Muscle of back (tissue), 13 donors: ENCODE measurements at places on chromosomes 5 and 9.

DNA sequence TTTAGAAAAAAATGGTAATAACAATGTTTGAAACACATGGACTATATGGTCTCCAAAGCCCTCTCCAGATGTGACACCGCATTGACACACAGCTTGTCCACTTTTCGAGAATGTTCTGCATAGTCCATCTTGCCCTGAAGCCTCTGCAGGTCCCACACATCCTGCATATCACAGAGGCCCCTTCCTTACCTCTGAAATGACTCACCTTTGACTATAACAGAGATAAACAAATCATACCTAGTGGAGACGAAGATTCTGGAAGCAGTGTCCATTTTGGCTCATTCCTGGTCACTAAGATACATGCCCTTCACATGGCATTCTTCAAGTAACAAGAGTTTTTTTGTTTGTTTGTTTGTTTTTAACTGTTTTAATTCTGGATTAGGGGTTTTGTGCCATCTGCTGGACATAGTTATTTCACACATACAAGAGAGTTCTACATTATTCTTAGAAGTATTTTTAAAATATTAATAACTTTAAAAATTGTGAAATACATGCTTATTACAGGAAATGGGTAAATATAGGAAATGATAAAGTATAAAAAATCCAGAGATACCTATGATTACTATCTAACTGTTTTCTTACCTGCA, 5.1 kb downstream of the ARL14EPL start:
- no peak for DNase-seq

- DNase-seq: no peak
Measured at GRCh38 chr5:6632324-6632887, 438 bp downstream of the NSUN2 start.

DNA sequence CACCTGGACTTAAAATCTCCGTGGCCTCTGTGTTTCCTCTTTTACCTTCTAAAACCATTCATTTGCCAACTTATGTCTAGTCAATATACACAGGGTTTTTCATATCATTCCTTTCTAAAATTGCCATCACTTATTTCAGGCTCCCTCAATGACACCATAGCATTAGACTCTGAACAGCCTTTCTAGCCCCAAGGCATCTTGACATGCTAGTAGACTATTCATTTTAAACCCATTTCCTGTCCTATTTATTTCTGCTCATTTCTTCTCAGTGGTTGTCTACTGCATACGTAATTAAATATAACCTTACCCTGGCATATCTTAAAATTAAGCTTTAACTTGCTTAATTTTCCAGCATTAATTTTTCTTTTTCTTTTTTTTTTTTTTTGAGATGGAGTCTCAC, 83.2 kb downstream of the PHAX start:
- no peak for DNase-seq

GRCh38 chr5:54897001-54897400, 88.4 kb downstream of the ESM1 start:
- DNase-seq: no peak

DNA sequence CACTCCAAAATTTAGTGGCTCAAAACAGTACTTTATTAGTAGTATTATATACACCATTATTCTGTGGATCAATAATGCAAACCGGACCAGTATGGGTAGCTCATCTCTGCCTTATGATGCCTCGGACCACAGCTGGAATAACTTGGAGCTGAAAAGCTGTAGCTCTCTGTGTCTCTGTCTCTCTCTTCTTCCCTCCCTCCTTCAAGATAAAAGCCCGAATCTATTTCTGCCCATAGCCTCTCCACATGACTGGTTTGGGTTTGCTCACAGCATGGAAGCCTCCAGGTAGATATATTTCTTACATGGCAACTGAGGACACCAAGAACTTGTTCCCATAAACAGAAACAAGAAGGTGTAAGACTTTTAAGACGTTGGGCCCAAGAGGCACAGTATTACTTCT, 147.5 kb upstream of the TBCA start:
- DNase-seq: no peak

DNA sequence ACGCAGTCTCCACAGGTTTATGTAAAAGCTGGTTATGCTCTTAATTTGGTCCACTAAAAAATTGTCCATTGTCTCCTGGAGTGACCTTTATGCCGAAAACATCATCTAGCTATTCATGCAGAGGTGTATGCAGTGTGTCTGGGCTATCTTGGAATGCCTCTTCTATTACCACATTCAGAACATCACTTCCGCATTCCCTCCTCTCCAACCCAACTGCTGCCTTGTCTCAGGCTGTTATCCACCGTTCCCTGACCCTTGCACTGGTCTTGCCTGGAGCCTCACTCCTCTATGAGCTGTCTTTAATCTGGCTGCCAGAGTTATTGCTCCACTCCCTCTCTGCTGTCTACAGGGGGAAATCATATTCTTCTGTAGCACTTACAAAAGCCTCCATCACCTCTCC, 214.1 kb upstream of the ANKRD55 start:
- DNase-seq: no peak

DNA sequence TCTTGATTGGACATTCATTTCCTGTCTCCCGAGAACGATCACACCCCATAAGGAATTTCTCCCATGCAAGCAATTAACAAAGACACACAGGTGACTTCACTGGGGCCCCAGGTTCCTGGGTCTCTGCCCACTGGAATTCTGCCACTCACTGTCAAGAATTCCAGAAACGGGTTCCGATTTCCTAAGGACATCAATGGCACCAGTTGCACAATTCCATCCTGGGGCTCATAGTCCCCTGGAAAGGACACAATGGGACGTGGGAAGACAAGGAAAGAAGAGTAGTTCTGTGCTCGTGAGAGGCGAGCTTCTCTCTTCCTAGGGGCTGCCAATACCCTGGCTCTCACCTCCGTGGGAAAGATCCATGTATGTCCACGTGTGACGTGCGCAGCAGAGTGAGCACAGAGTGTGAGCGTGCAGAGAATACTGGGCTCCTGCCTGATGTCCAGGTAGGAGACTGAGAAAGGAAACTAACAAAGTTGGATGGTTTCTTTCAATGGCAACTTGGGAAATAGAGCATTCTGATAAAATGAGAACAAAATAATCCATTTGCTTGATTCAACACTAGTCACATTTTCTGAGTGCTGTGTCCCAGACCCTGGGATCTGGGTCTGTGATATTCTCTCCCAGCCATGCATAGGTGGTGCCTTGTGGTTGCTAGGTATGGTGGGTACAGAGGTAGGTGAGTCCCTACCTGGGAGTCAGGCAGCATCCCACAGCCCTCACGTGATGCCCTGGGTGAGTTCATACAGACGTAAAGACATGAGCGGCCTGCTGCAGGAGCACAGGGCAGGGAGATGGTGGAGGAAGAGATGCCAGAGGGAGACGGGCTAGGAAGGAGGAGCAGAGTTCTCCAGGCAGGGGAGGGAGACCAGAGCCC, 159.8 kb downstream of the COL23A1 start:
- DNase-seq: no peak

- no peak for DNase-seq
Measured at GRCh38 chr5:173719731-173720082, 103.3 kb upstream of the BOD1 start.

DNA sequence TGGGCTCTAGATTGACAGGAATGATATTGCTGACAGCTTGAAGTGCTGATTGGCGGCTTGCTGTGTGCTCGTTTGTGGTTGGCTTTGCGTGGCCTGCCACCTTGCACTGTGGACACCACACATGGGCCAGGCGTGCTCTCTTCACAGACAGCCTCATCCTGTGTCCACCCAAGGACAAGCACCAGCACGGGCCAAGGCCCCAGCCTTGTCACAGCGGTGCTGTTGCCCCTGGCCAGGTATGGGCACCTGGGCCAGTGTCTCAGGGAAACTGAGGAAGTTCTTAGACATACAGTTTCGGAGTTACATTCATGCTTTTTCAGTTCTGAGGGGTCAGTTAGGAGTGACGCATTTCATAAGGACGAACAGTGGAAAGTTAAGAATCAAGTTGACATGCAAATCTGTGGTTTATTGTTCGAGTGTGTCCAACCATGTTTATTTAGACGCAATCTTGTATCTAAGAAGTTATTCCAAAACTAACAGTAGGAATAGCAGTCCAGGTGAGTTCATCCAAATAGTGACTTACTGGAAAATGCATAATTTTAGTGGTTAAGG, 125.9 kb downstream of the EHMT1 start:
- no peak for DNase-seq

GRCh38 chr5:30959238-30959637, 234.2 kb upstream of the CDH6 start:
- DNase-seq: no peak

- no peak for DNase-seq
Measured at GRCh38 chr5:169944115-169944514, 36.2 kb downstream of the INSYN2B start.

DNA sequence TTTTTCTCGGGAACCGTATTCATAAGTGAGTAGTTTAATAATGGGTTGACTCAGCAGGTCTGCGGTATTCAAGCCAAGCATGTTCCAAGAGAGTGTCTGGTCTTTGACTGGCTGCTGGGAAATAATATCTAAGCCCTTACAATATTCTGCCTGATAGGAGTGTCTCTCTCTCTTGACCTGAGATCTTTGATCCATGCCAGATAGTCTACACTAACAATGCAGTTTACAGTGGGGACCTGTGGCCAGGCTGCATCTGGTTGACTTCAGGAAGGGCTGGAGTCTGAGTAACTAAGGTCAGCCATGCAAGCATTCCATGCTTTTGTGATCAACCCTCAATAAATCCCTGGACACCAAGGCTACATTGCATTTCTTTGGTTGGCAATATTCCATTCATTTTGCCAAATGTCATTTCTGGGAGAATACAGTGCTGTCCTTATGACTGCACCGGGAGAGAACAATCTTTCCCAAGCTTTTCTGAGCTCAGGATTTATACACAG, 195.5 kb downstream of the SEMA5A start:
- DNase-seq: no peak

DNA sequence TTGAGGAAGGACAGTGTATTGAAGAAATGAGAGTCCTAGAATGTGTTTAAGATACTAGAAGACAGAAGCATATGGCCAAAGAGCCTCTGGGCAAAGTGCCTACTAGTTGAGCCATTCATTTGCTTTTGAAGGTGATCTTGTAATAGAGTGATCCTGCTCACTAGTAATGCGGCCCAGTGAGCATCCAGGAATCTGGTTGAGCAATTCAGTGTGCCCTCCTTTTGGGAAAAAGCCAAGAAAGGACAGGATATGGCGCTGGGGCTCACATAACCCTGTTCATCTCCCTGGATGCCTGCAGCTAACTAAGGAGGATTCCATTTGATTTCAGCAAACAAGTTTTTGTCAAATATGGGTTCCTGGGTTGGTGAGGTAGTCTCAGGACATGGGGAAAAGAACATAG, 16.3 kb downstream of the ADAM19 start:
- DNase-seq: no peak

DNA sequence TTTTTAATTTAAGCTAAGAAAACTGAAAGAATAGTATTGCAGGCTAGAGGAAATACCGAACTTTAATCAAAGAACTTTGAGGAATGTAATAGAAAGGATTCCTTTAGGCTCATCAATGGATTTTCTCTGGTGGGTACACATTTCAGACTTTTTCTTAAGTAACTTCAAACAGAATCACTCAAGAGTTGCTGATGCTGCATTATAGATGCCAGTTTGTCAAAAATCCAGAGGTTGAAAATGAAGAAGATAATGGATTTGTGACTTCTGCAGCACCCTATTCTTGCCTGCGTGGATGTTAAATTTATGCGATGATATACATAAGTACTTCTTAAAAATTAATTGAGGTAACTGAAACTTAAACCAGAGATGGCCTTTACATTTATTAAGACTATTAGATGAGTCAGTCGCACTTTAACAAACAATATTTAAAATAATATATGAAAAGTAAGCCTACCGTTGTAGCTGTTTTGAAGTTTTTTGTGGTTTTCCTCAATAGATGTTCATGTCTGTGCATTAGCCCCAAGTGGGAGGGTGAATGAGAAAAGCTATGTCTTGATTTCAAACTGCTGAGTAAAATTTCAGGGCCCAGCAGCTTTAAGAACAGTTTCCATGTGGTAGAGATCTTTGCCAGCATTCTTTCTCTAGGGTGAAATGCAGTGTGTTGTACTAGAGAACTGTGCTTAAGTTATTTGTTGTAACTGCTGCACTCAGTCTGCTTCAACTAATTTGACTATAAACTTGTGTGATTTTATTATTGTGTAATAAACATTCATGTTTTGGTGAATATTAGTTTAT, at the start of gene OGN:
OGN (minus strand) TSS at position 537 of the 795 bp plus-strand sequence. CDS start 1,171 bp downstream, outside the sequence.
- no peak for DNase-seq

GRCh38 chr5:32420506-32420905, 24.0 kb downstream of the ZFR start:
- peak; percentile 29 for DNase-seq

- DNase-seq: no peak
Measured at GRCh38 chr9:80052830-80053229, 481.1 kb downstream of the TLE4 start.

DNA sequence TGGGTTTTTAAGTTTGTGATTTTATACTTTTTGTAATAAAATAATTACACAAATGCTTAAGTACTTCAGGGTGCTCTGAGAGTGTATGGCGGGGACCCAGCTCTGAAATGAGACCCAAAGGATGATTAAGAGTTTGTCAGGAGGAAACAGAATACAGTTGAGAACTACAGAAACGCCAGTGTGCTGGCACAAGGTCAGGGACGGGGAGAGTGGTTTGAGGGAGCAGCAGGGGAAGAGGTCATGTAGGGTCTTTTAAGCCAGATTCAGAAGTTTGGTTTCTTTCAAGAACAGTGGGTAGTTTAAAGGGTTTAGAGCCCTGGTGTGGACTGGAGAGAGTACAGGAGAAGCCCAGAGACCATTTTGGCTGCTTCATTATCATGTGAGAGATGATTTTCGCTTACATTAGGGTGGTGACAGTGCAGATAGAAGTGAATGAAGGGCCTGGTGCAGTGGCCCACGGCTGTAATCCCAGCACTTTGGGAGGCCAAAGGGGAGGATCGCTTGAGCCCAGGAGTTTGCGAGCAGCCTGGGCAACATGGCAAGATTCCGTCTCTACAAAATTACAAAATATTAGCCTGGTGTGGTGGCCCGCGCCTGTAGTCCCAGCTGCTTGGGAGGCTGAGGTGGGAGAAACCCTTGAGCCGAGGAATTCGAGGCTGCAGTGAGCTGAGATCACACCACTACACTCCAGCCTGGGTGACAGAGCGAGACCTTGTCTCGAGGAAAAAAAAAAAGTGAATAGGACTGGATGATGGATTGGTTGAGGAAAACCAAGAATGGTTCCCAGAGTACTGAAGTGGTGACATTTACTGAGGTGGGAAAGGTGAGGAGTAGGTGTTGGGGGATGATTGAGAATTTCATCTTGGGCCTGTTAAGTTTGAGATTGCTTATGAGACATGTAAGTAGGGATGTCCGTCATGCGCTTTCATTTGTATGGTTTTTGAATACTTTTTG, 1.4 kb upstream of the ETF1 start:
- no peak for DNase-seq
